ENCODE measurements at places on chromosomes 4 and X.

- no peak for DNase-seq
These were observed 74.2 kb downstream of the TMEM165 start for GRCh38 chr4:55469979-55470378.

GRCh38 chr4:76535603-76536372, 100.8 kb downstream of the SHROOM3 start:
- DNase-seq, result no peak

- no peak for DNase-seq
These were observed 180.1 kb upstream of the S100G start for GRCh38 chrX:16469870-16470269.

DNA sequence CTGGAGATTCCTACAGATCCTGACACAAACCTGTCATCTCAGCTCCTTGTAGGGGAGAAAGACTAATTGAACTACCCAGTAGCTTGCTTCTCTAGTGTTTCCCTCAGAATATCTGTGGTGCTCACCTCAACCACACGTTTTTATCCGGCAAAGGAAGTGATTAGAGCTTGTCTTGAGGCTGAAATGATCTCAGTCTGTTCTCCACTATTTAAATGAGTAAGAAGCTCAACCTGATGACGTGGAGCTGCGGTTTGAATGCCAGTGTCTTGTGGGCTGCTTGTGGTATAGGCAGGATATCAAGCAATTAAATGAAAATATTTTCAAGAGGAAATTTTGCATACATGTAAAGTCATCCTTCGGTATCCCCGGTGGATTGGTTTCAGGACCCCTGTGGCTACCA, 270.2 kb downstream of the TLL1 start:
- peak; percentile 11 for DNase-seq

DNA sequence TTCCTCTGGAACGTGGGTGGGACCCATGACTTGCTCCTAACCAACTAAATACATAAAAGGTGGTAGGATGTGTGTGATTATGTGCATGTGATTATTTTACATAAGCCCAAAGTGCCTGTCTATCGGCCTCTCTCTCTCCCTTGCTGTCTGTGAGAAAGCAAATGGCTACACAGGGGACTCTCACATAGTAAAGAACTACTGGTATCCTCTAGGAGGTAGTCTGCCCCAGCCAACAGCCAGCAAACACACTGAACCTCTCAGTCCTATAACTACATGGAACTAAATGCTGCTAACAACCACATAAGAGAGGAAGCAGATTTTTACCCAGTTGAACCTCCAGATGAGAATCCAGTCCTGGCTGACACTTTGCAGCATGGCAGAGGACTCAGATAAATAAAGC, 1249.4 kb downstream of the ADGRL3 start:
- DNase-seq, result no peak

DNA sequence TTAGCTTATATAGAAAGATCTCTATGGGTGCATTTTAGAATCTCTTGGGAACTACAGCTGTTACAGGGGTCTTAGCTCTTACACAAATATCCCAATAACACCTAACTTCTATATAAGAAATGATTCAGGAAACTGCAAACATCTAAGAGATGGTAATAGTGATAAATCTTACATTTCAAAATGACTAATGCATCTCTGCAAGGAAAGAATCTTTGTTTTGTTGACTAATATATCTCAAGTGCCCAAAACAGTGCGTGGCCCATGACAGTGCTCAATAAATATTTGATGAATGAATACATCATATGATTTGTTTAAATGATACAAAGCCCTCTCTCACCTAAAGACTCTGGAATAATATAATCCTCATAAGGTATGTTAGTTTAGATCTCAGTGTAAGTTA, 47.5 kb downstream of the CENPE start:
- DNase-seq, result peak; percentile 62

GRCh38 chr4:55158957-55159356, 33.6 kb upstream of the KDR start:
- no peak for DNase-seq

GRCh38 chr4:58225460-58225859, 1115.3 kb upstream of the IGFBP7 start:
- DNase-seq, result no peak

DNA sequence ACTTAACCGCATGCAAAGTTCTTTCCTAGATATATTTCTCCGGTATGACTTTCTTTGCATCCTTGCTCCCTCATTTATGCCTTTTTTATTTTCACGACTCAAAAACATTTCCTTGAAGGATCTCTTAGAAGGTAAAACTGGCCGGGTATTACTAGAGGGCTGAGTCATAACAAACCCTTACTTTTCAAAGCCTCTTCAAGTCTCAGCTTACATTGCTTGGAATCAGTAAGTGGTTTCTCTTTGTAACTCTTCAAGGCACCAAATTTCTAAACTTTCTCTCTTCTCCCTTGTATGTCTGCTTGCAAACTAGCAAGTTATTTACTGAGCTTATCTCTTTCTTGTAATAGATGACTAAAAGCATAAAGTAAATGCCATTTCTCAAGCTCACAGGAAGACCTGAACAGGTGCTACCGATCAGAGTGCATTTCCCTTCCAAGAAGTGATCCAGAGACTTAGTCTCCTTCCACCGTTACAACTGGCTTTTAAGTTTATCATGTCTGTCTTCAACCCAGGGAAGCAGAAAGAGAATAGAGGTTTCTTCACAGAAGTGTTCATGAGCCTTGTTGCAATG, 75.5 kb downstream of the ANXA10 start:
- peak; percentile 10 for DNase-seq

DNA sequence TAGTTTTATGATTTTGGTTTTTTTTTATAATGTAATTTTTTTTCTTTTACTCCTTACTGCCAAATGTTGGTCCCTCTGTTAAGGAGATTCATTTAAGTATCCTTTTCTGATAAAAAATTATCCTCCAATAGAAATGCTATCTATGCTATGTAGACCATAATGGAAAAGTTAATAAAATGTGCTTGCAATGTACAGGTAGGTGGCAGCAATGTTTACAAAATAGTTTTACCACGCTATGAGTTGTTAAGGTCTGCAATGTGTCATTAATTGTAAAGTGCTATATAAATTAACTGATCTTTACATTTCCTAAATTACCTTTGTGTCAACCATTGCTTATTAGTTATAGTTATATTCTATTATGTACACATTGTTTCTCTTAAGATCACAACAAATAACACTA, 3.8 kb upstream of the CENPC start:
- peak; percentile 45 for DNase-seq

DNA sequence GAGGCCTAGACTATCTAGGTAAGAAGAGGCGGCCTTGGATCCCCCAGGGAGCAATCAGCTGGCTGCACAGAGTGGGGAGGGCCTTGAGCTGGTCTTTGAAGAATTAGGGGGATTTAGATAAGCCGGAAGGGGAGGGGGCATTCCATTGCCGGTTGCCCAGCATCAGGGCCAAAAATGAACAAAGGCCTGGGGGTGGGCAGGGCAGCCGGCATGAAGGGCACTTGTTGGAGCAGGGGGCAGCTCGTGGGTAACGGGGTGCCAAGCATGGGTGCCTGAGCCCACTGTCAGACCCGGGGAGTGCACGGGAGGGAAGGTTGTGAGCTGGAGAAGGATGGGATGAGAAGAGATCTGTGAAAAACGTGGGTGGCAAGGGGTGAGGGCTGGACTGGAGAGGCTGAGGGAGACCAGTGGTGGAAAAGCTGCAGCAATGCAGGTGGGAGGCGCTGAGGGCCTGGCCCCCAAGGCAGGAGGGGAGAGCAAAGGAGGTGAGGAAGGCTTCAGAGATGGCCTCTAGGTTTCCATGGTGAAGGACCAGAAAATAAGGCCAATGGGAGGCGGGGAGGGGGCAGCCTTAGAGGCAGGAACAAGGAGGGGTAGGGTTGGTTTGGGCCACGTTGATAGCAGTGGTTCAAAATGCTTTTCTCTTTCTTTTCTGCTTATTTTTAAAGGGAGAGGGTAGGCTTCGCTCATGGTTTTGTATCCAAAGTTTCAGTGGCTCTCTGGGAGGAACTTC, 8.6 kb downstream of the KLF3 start:
- DNase-seq, result no peak

DNA sequence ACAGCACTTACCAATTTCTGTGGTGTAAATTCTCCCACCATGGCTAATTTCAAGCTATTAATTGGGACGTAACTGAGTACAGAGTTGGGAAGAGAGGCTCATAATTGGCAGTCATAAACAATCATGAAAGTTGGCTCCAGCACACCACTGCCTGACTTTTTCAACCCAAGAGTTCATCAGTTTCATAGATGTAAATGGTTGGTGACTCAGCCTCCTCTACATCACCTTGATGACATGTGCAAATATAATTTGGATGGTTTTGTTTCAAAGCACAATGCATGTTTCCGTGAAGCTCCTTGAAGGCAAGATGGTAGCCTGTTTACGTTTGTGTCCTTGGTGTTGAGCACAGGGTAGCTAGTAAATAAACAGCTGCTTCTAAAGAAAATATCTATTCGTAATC, 235.1 kb downstream of the LDB2 start:
- peak; percentile 27 for DNase-seq

DNA sequence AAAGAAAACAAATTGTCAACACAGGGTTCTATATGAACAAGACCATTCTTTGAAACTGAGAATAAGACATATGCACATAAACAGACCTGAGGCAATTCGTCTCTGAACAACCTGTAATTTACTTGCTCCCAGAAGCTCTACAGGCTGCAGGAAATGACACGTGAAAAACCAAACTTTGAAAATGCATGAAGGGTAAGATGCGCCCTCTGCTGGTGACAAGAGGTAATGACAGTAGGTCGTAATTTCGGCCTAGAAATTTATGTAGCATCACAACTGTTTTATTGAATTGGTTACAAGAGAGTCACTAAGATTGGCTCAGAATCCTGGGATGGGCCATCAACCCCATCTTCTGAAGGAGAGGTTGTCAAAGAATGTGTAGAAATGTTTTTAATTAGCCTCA, 276.5 kb downstream of the PPP4R3C start:
- peak; percentile 32 for DNase-seq

DNA sequence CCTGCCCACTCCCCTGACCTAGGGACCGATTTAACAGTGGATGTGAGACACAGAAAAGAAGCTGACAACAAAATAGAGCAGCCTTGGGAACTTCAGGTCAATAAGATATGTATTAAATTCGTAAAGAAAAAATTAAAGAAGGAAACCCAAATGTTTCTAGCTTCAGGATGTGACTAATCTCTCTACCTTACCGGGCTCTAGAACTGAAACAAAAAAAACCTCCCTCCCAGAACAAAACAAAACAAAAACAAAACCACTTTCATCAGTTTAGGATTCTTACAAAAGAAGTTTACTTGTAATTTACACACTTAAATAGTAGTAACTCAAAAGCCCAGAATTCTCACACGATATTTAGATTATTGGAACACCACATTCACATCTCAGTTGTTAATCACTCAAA, 185.8 kb upstream of the RPS6KA3 start:
- DNase-seq, result no peak

GRCh38 chr4:119014658-119015057, 121.0 kb upstream of the MYOZ2 start:
- DNase-seq, result no peak

- no peak for DNase-seq
These were observed 84.2 kb upstream of the WDFY3 start for GRCh38 chr4:85050736-85051135.

- DNase-seq, result peak; percentile 45
These were observed 1329.5 kb upstream of the TENM3 start for GRCh38 chr4:180913750-180914149.

DNA sequence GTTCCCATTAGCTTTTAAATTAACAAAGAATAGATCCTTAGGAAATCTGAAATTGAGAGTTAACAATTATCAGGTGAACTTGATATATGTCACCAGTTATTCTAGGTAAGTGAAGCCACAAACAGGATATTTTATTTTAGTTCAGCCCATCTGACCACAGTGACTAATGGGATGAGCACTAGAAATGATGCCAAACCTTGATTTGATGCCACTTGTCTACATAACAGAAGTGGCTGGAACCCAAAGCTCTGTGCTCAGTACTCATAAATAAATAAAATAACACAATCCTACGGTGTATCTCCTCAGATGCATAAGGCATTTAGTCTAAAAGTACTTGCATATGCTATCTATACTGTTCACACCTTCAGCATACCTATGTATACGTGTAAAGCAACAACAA, 12.2 kb downstream of the SLITRK4 start:
- no peak for DNase-seq

- no peak for DNase-seq
These were observed 77.7 kb upstream of the INTU start for GRCh38 chr4:127555106-127555505.

DNA sequence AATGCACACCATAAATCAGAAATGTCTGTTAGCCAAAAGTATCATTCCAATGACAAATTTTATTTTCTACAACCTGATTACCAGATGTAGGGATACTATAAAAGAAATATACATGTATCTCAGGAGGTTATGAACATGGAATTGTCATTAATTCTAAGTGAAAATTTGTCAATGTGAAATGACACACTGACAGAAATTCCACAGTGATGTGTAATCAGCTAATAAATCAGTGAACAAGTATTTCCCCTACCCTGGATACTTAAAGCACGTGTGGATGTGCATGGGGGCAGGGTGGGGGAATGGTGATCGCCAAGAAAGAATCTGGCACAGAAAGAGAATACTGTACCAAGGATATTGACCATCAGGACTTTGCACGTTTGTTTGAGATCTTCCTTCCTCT, 123.6 kb downstream of the SH3RF1 start:
- DNase-seq, result peak; percentile 47

DNA sequence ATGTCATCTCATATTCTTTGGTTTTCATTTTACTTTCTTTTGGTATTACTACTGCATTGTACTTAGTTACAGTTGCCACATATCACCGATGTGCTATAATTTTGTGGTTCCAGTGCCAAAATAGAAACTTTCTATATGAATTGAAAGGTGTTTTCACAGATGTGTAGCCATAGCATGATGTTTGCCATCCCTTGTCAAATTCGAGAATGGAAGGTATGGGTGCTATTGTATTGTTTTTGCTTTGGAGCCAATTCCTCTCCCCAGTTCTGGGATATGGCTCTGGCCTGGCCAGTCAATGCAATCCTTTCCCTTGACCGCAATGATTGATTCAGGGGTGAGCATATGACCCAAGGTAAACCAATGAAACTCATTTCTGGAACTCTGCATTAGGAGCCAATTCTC, 86.2 kb upstream of the RPS6KA3 start:
- no peak for DNase-seq

DNA sequence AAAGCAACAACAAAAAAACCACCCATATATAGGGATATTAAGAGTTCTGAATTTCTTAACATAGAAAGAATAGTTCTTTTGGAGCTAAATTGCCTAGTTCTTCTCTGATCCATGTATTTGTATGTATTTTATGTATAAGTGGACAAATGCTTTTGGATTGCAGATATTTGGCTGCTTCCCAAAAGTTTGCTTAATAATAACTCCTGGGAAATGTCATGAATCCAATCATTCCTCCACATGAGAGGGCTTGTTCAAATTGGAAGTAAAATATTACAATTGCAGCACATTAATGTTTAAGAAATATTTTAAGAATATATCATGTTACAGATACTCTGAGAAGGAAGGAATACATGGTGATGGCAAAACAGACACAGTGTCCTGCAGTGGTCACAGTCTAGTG, 71.5 kb upstream of the PAGE3 start:
- no peak for DNase-seq
